ENCODE measurements at places on chromosomes 16 and 17.
A peak's percentile ranks its signal among the peaks of the same experiment; 100 is the strongest.

GRCh38 chr16:85502357-85502756 lies 110.8 kb upstream of the GSE1 start:
- no peak for DNase-seq

DNA sequence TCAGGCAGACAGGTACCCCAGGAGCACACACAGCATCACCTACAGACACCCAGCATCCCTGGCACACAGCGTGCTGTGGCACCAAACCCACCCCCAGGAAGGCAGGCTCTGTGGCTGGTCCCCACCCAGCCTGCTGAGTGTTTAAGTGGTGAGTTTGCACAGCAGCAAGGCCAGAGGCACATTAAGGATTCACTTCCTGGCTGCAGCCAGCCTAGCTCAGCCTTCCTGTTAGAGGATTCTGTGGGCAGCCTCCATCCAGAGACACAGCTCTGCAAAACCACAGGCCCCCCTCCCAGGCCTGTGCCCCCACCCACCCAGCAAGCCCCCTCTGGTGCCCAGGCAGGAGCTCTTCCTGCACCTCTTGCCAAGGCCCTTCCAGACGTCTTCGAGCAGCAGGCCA lies 36.1 kb upstream of the PHB1 start:
- DNase-seq: no peak

DNA sequence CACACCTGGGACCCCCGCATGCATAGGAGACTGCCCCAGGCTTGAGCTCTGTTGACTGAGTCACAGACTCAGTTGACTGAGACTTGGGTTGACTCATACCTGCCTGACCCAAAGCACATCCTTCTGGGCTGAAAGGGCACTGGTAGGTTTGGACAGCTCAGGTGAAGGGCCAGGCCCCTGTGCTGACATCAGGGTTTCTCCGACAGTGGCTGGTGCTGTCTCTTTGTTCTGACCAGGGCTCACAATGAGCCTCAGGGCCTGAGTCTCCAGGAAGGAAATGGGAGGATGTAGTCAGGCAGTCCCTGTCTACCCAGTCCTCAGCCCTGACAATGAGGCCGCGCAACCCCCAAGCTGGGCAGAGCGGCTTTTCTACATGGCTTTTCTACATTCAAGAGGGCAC lies 6.5 kb downstream of the SPNS2 start:
- DNase-seq: no peak

GRCh38 chr17:64306850-64307463 lies 43.9 kb upstream of the TEX2 start:
- DNase-seq: peak; percentile 78

GRCh38 chr16:73713778-73714495 lies 582.7 kb upstream of the PSMD7 start:
- no peak for DNase-seq

- no peak for DNase-seq
Measured at GRCh38 chr17:49891271-49891670, 43.4 kb upstream of the TAC4 start.

DNA sequence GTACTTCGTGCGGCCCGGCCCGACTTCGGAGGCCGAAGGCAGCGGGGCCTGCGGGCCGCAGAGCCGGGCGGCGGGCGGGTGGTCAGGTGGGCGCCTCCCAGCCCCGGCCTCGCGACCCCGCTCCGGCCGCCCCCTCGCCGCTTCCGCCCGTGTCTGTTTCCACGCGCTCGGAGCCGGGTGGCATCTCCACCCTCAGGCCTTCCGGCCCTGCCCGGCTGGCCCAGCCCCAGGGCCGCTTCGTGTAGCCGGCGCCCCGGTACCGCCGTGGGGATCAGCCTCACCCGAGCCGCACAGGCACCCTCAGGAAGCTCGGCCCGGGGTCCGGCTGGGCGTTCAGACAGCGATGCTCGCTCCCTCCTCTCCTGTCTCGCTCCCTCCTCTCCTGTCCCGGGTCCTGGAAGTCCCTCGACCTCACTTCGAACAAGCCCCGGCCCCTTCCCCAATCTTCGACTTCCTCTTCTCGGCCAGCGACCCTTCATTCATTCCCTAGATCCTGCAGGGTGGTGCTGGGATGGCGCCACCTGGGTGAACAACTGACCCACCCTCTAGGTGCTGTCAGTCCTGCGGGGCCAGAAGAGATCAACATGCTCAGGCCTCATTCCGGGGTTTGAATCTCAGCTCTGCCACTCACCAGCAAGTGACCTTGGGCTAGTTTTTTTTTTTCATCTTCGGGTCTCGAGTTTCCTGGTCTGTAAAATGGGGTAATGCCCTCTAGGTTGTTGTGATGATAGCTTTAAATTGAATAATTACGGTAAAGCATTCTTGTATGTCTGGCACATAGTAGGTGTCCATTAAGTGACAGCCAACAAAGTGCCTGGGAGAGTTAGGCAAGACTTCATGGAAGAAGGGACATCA lies 610 bp downstream of the VPS4A start:
- no peak for DNase-seq

DNA sequence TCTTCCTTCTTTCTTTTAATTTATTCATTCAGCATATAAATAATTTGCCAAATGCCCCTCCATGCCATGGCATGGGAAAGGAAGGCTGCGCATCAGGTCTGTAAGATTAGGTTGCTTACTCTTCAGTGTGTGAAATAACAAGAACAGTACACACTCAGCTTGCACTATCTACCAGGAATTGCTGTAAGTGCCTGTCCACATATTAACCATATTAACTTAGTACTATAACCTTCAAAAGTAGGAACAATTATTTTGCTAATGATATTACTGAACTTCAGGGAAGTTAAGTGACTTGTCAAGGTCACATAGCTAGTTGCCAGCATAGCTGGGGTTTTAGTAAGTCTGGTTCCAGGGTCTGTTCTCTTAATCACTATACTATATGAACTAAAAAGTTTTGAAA lies 89.2 kb upstream of the PMFBP1 start:
- DNase-seq: no peak

DNA sequence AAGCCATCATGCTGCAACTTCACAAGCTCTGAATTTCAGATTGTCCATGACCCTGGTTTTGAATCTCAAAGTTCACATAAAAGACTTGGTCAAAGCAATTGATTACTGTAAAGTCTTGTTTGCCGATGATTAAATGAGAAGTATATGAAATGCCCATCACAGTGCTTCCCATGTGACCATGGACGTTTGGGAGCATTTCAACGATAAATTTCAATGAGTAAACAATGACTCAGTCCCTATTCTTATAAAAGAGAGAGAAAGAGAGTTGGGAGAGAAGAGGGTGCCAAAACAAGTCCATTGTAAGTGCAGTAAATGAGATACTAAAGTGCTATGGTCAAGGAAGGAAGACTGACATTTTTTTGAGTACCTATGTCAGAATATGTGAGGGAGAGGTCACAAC lies 276.9 kb downstream of the SOX9 start:
- no peak for DNase-seq

- DNase-seq: no peak
Measured at GRCh38 chr17:59397316-59398073, 66.0 kb downstream of the YPEL2 start.

DNA sequence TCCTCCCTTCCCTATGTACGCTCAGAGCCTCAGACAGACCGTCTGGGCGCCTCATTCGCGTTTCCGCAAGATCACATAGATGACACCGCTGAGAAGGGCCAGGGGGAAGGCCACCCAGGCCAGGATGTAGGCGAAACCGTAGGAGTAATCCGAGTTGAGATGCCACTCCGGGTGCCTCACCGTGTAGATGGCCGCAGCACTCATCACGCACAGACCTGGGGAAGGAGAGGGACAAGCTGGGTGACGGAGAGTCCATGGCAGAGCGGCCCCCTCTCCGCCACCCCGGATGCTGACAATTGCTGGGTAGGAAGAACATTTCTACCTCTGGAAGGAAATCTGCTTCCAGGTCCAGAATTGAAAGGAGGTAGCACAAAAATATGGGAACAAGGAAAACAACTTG lies 34.3 kb downstream of the PMP22 start:
- DNase-seq: no peak

DNA sequence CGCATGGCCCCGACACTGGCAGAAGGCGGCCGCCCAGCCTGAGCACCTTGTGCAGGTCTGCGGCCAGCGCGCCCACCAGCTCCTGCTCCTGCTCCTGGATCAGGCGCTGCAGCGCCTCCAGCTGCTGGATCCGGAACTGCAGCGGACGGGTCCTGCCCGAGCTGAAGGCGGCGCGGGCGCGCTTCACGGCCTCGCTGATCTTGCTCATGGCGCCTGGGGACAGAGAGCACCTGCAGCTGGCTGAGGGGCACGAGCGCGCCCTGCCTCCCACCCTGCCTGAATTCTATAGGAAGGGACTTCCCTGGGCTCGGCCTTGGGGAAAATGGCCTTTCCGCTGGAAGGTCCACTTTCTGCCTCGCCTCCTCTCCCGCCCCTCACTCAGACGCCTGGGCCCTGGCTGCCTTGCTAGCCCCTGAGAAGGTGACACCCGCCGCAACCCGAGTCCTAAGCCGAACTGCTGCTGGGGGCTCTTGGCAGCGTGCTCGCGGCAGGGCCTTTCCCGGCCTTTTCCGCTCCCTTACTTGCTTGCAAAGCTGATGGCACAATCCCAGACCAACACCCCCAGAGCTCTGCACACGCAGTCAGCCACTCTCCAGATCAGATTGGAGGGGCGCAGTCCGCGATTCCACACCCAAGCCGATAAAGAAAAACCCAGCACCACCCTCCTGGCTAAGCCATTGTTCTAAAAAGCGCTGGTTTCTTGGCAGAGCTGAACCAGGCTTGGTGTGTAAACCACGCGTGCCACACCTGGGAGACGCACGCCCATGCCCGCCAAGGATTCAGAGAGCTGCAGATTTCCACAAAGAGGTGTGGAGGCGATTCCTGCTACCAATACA lies 3.0 kb downstream of the ALDH3A1 start:
- DNase-seq: peak; percentile 56

GRCh38 chr16:73145166-73145880 lies 97.4 kb upstream of the ZFHX3 start:
- no peak for DNase-seq

- no peak for DNase-seq
Measured at GRCh38 chr16:14106457-14106856, 35.3 kb downstream of the MRTFB start.

- DNase-seq: no peak
Measured at GRCh38 chr16:30921459-30921747, 2.0 kb upstream of the FBXL19 start.

DNA sequence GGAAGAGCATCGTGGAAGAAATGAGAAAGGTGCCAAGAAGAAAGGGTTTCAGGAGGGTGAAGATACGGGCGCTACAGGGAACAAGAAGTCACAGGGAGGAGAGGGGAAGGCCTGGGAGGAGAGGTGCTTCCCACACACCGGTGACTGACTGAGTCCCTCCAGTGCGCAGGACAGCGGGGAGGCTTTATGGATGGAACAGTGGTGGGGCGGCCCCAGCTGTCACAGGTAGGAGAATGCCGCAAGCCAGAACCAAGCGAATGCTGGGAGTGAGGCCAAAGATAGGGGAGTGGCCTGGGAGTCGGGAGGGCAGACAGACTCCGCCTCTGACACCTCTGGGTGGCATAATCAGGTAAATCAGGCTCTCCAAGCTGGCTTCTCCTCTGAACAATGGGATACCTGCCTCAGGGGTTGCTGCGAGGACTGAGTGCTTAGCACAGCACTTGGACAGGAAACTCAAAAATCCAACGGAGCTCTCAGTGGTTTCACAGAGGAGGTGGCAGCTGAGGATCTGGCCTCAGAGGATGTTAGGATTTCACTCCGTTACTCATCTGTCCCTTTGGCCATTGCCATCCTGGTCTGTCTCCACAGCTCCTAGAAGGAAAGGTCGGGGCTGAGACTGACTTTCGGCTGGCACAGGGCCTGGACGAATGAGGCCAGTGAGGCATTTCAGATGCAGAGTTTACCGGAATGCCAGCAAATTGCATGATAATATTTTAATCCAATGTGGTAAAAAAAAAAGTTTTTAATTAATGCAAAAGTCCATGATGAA lies 717 bp upstream of the CNP start:
- peak; percentile 96 for DNase-seq

- no peak for DNase-seq
Measured at GRCh38 chr17:1733759-1734158, 8.9 kb upstream of the SERPINF2 start.

Data from NCI-H774 (cell line).